ENCODE measurements at places on chromosomes 7 and 10. TPM values are rescaled to one million over a fixed set of nuclear protein-coding genes. Genes with fewer than 3 reads are reported as not detected.

Gene GPR37
- polyA plus RNA-seq: not detected

Gene GRM3
- polyA plus RNA-seq: not detected

Gene HOXA13
- not detected for polyA plus RNA-seq

Gene TRPV6
- polyA plus RNA-seq: not detected

Gene HABP2
- polyA plus RNA-seq: not detected

Gene NUTM2E
- not detected for polyA plus RNA-seq

Gene SCART1
- 0.49 TPM for polyA plus RNA-seq

Gene IFIT1B
- not detected for polyA plus RNA-seq

Gene NHLRC2
- 4.2 TPM for polyA plus RNA-seq

Gene ANXA11
- 173 TPM for polyA plus RNA-seq

Gene NKX1-2
- polyA plus RNA-seq: not detected

Gene STAG3
- polyA plus RNA-seq: 3.7 TPM

Gene CYP2C8
- not detected for polyA plus RNA-seq

Gene CFAP69
- polyA plus RNA-seq: not detected

Gene HOXA1
- 0.68 TPM for polyA plus RNA-seq

Gene ITPRID1
- polyA plus RNA-seq: not detected

Gene MYOZ1
- not detected for polyA plus RNA-seq

Gene ZNF862
- 9.8 TPM for polyA plus RNA-seq

Gene SPDYE2B
- not detected for polyA plus RNA-seq

All from CD4-positive, alpha-beta memory T cell (primary cell).